ENCODE measurements at places on chromosomes 2 and 18.

DNA sequence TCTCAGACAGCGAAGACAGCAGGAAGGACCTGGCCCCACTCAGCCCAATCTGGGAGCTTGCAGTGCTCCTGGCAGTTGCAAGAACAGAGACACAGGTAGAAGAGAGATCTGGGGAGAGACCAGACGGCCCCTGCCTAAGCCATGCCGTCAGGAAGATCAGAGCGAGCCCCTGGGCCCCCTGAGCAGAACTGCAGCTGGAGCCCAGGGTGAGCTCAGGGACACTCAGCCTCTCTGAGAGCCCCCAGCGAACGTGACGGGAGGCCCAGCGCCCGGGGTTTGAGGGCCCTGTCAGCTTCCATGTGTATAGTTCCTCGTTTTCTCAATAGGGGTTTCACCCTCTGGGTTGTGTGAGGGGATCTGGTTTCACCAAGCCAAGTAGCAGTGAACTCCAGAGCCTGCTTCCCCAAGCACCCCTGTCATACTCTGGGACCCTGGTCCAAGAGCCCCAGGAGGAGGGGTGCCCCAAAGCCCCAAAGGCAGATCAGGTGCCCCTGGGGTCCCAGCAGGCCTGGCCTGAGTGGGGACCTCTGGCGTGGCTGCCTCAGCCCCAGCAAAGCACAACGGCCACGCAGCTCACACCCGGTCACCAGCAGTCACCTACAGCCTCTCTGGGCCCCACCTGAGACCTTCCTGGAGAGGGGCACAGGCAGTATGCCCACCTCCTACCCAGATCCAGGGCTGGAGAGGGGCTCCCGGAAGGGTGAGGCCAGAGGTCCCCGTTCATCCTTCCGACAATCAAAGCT, 431.3 kb upstream of the MYT1L start:
- DNase-seq = no peak

- DNase-seq = no peak
Measured at GRCh38 chr18:22841840-22842239, 91.3 kb upstream of the RBBP8 start.

DNA sequence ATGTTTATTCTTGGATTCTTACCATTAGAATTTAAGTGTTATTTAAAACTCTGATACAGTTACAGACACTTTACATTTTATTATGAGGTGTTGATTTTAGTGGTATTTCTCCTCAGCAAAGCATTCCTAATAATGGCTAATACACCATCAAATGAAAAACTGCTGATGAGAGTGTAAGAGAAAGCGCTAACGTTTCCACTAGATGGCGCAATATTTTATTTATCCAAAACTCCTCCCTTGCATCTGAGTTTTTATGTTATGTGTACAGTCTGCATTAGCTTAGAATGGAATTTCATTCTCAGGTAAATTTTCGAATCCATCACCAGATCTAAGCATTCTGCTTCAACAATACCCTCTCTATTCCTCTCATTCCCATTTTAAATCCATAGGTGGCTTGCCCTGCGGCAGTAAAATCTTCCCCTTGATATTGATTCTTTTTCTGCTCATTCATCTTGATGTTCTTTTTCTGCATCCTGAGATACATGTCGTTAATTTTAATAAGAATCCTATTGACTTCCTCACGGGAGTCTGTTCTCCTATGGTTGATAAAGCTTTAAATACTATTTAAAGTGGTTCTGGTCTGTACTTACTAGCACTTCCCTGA, 53.9 kb downstream of the PRKRA start:
- DNase-seq = peak; percentile 49

GRCh38 chr2:212328136-212328535, 210.5 kb downstream of the ERBB4 start:
- DNase-seq = no peak

GRCh38 chr2:136065907-136066306, 52.0 kb downstream of the CXCR4 start:
- no peak for DNase-seq

DNA sequence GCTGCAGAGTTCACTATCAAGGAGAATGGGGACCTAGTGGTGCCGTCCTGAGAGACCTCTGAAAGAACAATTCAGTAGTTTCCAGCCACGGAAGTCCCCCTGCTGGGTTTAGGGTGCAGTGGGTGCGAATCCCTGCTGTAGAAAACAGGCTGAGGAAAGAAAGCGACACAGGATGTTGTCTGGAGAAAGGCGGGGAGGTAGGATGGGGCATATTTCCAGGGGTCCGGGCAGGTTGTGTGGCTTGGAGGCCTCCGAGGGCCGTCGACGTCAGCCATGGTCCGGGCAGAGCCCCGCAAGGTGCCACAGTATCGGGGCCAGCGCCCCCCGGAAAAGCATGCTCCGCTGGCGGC, 807 bp upstream of the CREB1 start:
- peak; percentile 48 for DNase-seq

DNA sequence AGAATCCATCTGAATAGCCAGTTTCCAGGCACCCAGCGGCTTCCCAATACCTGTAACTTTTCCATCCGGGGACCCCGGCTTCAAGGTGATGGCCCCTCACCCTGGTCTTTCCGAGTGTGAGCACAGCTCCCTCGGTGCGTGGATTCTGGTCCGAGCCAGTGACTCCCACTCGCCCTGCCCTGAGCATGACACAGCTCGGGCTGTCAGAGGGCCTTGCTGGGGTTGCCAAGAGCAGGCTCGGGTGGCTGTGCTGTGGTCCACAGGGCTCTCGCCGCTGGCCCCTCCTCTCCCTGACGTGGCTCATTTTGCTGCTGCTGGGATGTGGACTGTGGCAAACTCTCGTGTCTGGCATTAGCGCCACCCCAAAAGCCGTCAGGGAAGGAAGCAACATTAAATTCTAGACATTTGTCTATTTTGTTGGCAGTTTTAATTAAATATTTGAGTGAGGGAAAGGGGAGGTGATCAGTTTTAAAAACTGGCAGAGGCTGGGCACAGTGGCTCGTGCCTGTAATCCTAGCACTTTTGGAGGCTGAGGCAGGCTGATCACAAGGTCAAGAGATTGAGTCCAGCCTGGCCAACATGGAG, 5.6 kb upstream of the ESPNL start:
- no peak for DNase-seq

DNA sequence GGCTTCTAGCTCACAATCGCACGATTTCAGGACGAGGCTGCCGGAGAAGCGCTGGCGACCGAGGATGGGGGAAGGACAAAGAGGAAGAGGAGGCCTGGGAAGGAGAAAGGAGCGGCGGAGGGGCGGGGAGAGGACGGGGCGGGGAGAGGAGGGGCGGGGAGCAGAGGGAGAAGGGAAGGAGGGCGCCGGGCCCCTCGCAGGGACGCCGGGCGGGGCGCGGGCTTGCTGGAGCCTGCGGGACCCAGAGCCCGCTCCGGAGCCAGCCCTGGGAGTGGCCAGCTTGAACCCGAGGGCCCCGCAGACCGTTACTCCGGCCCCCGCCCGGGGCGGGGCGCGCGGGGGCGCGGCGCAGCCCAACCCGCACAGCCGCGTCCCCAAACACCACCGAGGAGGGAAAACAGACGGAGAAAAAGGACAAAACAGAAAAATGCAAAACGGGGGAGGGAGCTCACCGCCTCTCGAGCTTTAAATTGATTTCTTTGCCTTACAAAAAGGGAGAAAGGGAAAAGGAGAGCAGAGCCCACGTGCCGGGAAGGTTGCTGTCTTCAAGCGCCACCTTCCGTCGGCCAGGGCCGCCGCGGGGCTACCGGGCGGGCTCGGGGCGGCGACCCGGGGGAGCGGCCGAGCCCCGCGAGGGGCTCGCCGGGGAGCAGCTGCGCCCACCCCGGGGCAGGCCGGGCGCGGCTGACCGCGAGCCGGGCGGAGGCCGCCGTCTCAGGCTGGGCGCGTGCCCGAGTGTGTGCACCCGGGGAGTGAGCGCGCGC, 781 bp upstream of the SOX11 start:
- DNase-seq = peak; percentile 78

DNA sequence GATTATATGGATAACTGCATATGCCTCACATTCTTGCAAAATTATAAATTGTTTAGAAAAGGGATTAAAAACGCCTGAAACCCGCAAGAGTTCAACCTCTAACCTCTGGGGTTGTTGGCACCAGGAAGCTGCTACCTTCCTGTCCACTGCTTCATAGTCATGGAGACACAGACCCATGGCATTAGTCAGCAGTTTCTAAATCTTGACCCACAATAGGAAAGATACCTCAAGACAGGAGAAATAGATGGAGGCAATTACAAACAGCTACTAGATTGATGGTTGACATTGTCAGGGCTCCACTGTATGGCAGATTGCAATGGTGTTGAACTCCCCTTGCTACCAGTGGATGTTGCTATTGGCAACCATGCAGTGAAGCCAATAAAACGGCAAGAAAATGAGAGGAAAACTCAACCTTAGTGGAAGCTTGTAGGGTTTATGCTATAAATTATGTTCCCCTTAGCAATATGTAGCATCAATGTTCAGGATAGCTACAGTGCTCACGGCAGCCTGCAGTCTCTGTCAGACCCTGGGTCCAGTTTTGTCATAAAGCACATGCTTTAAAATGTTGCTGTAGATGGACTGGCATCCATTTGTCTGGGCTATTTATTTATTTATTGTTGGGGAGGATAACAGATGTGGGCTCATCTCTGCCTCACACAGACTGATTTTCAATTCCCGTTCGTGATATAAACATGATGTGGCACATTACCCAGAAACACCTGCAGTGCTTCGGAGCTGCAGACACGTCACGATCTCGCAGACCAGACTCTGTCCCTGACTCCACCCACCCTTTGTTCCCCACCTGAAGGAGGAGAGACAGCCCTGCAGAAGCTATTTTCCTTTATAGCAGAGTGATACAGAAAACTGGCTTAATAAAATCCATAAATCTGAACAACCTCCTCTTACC, 233.4 kb downstream of the AGPS start:
- DNase-seq = no peak

- DNase-seq = no peak
Measured at GRCh38 chr2:10028407-10028987, 14.9 kb upstream of the KLF11 start.

DNA sequence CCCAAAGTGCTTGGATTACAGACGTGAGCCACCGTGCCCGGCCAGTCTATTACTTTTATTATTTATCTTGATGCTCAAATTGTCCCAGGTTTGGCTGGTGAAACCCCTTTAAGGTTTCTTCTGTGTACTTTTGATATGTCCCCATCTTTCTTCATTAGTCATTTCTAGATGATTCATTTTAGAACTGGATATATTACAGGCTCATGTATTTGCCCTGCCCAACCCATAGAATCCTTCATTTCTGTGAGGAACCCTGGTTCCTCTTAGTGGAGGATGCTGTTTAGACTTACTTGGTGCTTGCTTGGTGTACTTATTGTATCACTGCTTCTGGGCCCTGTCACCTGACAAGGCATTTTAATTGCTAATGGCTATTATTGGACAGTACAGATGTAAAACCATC, 40.1 kb downstream of the KCMF1 start:
- no peak for DNase-seq

DNA sequence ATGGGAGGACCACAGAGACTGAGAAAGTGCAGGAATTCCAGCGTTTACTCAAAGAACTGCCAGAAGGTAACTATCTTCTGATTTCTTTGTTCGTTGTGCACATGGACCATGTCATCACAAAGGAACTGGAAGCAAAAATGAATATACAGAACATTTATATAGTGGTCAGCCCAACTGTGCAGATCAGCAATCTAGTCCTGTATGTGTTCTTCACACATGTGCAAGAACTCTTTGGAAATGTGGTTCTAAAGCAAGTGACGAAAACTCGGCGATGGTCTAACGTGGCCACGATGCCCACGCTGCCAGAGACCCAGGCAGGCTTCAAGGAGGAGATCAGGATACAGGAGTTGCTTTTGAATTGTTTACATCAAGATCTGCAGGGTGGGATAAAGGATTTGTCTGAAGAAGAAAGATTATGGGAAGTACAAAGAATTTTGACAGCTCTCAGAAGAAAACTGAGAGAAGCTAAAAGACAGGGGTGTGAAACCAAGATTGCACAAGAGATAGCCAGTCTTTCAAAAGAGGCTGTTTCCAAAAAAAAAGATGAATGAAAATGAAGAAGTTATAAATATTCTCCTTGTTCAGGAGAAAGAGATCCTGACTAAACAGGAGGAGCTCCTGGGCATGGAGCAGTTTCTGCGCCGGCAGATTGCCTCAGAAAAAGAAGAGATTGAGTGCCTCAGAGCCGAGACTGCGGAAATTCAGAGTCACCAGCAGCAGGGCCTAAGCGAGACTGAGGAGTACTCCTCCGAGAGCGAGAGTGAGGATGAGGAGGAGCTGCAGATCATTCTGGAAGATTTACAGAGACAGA, 8.3 kb upstream of the CHST10 start:
- DNase-seq = no peak

GRCh38 chr18:60277855-60278480, 94.6 kb downstream of the MC4R start:
- peak; percentile 86 for DNase-seq

DNA sequence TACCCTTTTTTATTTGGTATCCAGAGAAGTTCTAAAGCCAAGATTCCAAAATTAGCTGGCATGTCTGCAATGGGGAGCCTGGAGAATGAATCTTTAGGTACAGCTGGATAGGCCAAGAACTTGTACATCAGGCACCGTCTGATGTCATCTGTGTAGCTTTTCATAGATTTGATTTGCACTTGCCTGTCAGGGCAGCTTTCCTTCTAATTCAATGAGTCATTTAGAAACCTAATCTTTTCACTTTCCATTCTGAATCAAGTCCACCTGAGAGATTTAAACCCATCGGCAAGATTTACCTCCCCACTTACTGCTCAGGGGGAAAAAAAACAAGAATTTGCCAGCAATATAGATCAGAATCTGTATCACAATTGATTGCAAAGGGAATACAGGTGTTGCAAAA, 60.9 kb upstream of the ACAA2 start:
- DNase-seq = no peak

DNA sequence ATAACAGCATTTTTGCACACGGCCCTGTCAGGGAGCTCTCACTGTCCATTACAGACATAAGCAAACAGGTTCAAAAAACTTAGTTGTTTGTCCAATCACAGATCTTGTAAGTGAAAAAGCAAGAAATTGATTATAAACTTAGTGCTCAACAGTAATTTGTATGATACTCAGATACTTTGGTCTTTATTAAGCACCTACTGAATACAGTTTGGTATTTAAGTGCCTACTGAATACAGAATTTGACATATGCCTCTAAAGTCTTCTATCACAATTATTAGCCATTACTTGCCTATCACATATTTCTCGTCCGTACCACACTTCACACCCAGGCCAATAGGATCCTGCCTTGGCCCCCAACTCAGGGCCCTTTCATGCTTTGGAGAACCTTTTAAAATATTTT, 283.1 kb downstream of the SUCLG1 start:
- no peak for DNase-seq

- no peak for DNase-seq
Measured at GRCh38 chr2:160394153-160394552, 99.5 kb downstream of the RBMS1 start.

GRCh38 chr18:77749089-77749488, 499.4 kb downstream of the GALR1 start:
- DNase-seq = no peak

Data from fibroblast of upper back skin (primary cell).